ENCODE measurements at places on chromosomes 4 and X. TPM values are rescaled to one million over a fixed set of nuclear protein-coding genes. Genes with fewer than 3 reads are reported as not detected.

The SPANXB1 gene
- total RNA-seq: not detected

The PPP2R2C gene
- total RNA-seq: 0.04 TPM

The SLC26A1 gene
- total RNA-seq: under 0.01 TPM

The CHST7 gene
- total RNA-seq: 33.4 TPM

The UGT2B15 gene
- total RNA-seq: not detected

The TMEM255A gene
- not detected for total RNA-seq

The UGT2B7 gene
- total RNA-seq: not detected

The PDLIM3 gene
- 78.9 TPM for total RNA-seq

The HPGD gene
- total RNA-seq: not detected

The ADGRG4 gene
- total RNA-seq: not detected
